ENCODE measurements at places on chromosomes 7 and 10.

- DNase-seq: peak; percentile 89
These were observed 538.5 kb downstream of the SUGCT start for GRCh38 chr7:40673285-40673684.

DNA sequence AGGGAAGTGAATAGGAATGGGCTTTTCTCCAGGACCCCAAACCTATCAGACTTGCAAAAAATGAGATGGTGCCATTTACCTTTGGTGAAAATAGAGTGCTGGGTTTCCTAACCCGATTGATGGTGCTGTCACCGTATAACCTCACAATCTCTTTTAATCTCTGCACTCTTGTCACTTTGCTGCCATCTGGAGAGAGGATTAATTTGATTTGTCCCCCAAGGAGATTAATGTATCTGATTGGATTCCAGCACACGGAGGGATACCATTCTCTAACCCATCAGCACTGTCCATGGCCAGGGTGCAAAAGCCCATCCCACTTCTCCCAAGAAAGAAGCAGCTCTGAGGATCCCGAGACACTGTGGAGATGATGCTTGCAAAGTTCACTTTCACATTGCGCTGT is 86.3 kb upstream of the NFE2L3 start:
- no peak for DNase-seq

DNA sequence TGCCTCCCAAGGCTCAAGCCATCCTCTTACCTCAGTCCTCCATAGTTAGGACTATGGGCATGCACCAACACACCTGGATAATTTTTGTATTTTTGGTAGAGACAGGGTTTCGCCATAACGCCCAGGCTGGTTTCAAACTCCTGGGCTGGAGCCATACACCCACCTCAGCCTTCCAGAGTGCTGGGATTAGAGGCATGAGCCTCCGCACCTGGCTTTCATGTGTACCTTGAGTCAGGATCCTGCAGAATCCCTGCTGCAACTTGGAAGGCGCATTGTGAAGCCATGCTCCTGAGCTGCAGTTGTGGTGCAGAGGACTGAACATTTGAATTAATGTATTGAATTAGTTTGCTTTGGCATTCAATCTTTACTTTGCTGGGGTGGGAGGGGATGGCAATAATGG is 29.4 kb upstream of the NMT2 start:
- DNase-seq: no peak

- peak; percentile 8 for DNase-seq
These were observed 29.4 kb upstream of the RAB18 start for GRCh38 chr10:27474741-27475140.

- DNase-seq: peak; percentile 28
These were observed 101.5 kb upstream of the CSTF2T start for GRCh38 chr10:51800725-51801424.

- DNase-seq: peak; percentile 76
These were observed 54.4 kb downstream of the TFPI2 start for GRCh38 chr7:93836116-93836515.

GRCh38 chr10:34885898-34886297 is 70.8 kb upstream of the PARD3 start:
- no peak for DNase-seq

DNA sequence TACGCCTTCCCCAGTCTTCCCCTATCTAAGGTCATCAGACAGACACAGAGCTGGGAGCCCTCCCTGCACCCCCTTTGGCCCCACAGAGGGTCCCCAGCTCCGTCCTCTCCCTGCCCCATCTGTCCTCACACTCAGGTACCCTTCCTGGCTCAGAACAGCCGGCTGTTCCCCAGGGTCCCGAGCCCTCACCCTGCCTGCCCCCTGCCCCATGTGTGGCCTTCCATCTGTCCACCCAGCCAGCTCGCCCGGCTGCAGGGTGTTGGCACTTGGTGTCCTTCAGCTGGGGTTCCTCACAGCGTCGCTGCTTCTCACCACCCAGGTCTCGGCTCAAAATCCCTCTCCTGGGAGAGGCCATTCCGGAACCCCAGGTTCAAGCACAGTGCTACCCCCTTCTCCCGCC is 28.9 kb upstream of the ELFN1 start:
- DNase-seq: no peak

GRCh38 chr10:71678057-71678805 is 41.3 kb downstream of the C10orf105 start:
- no peak for DNase-seq

DNA sequence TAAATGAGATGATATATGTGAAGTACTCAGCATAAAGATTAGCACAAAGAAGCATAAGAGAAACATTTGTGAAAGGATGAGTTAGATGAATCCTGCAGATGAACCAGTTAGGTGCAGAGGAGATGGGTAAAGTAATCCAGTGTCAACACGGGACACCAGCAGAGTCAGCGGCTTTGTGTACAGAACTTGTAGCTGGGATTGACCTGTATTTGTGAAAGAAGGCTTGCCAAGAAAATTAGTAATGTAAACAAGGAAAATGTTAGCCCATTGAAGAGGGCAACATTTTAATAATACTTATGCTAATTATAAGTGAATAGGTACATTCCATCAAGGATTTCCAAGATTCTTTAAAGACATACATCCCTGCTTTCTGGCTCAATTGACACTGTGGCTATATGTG is 255.7 kb downstream of the PTEN start:
- DNase-seq: no peak

DNA sequence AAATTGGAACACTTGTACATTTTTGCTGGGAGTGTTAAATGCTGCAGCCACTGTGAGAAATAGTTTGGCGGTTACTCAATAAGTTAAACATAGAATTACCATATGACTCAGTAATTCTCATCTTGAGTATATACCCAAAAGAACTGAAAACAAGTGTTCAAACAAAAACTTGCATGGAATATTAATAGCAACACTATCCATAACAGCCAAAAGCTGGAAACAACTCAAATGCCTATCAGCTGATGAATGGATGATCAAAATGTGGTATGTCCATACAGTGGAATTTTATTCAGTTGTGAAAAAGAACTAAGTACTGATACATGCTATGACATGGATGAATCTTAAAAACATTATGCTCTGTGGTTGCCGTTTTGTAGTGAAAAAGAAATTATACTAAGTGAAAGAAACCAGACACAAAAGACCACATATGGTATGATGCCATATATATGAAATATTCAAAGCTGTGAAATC is 63.0 kb upstream of the SP4 start:
- no peak for DNase-seq

DNA sequence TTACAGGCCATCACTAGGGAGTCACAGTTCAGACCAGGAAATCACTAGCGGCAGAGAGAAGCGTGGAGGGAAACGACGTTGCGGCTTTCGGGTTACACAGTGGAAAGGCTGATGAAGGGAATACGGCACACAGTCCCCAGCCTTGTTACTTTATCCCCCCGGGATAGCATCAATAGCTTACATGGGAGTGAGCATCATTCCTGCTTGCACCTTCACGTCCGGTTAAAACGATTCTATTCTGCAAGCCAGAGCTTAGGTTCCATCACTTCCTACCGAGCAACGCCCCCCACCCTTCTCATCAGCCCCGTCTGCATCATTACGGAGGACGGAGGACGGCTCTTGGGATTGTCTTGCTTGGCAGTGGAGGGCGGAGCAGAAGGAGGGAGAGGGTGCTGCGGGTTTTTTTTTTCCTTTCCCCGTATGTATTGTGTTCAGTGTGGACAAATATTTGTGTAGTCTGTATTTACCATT is 124.9 kb downstream of the CLEC2L start:
- DNase-seq: no peak

- no peak for DNase-seq
These were observed 1.8 kb downstream of the SH2D4B start for GRCh38 chr10:80539421-80540031.

DNA sequence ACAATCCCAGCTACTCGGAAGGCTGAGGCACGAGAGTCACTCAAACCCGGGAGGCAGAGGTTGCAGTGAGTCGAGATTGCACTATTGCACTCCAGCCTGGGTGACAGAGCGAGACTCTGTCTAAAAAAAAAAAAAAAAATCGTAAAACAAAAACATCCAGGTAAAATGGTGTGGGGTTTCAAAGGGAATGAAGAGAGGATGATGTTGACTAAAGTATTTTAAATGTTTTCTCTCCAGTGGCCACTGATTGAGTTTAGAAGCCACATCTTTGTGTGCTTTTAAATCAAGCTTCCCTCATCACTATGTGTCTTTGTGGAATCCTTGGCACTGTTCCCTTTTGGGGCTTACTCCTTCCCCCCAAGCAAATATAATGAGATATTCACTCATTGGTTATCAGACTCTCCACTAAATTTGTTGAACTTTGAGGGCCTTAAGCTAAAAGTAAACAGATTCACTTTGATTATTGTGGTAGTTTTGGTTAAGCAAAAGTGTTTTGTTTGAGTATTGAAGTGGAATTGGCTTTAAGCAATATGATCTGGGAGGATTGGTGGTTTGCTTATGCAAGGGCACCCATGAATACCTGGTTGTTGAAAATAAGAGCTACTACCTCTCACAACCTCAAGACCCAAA is 162.9 kb downstream of the CDK14 start:
- DNase-seq: no peak

- DNase-seq: no peak
These were observed 202.5 kb upstream of the GPR26 start for GRCh38 chr10:123463698-123464097.

DNA sequence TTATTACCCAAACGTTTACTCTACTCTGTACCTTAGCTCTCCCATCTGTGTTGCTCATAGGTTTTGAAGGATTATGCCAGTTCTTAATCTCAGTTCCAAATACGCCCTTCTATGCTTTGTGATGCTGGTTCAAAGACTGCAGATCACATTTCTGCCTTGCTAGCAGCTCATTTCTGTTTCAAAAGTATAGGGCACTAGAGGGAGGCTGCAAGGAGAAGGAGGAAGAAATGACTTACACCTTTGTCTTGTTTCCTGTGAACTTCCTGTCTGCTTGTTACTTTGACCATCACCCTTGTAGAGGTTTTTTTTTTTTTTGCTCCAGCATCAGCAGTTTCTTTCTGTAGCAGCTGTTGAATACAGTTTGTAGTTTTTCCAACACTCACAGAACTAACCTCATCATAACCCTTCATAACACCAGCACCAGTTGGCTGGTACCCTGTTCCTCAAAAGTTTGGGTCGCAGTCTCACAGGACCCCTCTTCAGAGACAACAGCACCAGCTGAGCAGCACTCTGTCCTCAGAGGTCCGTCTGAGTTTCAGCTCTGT is 16.5 kb downstream of the SLK start:
- no peak for DNase-seq

DNA sequence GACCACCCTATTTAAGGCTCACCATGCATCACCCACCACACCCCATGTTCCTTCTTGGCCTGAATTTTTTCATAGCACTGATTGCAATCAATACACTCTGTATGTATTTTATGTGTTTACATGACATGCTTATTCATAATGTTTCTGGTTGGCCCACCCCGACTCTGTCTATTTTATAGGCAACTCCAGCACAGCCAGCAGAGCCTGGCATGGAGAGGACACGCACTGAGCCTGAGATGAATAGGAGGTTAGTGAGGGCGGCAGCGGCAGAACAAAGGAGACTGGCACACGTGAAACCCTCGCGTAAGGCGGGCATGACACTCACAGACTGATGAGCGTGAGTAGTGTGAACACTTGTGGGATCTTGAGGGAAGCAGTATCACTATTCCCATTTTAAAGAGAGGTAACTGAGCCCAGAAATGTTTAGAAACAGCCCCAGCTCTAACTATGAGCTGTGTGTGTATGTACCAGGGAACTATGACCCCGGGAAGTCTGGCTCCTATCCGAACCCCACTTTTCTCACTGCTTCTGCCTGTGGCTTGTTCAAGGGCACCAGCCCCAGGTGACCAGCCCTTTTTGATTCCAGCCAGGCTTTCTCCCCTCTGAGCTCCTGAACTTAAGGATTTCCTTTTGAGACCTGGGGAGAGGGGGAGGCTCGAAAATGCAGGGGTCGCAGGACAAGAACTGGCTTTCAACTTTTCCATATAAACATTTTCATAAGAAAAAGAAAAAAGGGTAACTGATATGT is 113.3 kb downstream of the ARHGAP22 start:
- DNase-seq: no peak

GRCh38 chr7:112556633-112557032 is 75.8 kb downstream of the LSMEM1 start:
- DNase-seq: no peak

DNA sequence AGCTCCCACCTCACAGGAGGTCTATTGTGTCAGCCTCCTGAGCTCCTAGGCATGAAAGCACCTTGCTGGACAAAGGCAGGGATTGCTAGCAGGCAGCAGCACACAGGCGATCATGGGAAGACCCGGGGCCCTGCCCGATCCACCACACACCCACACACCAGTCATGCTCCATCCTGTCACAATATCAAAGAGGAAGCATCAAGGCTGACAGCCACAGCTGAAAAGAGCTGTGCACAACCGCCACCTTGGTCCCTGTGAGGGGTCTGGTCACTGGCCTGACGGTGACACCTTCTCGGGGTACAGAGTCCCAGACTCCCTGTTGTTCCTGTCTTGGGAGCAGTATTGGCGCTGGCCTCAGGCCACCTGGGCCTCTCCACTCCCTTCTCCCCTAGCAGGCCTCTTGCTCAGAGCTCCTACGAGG is 89.7 kb upstream of the RET start:
- no peak for DNase-seq

GRCh38 chr7:131950758-131951157 is 394.3 kb upstream of the PODXL start:
- peak; percentile 32 for DNase-seq

GRCh38 chr7:155815332-155816191 is 3.3 kb upstream of the SHH start:
- peak; percentile 20 for DNase-seq

DNA sequence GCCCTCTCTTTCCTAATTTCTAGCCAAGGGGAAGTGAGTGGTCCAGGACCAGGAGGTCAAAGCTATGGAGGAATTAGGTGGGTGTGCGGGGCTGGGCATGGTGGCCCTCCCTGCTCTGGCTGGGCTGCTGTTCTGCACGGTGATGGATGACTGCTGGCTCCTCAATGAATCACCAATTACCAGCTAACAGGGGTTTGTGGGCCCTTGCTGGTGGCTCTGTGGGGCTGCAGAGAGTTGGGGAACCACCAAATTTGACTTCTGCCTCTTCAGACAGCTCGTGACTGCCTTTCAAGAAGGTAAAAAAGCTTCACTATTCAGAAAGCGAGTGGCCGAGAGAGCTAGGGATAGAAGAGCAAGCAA is 35.0 kb upstream of the HABP2 start:
- DNase-seq: no peak

DNA sequence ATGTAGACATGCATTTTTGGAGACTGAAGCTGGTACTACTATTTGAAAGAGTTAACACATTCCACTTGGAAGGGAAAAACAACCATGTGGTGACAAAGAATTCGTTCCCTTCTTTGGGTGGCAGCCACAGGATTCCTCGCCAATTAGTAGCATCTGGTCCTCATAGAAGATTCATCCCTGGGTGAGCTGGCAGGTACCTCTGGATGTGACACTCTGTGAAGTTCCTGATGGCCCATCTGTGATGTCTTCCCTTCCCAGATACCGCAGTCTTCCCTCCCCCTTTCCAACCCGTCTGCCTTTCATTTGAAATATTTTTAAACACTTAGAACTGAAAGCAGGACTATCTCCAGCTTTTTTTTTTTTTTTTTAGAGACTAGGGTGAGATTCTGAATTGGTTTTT is 569.5 kb downstream of the TYW1 start:
- no peak for DNase-seq
